ENCODE measurements at places on chromosomes 4 and X.

- no peak for DNase-seq
Measured at GRCh38 chrX:24150898-24151297, 1.4 kb downstream of the ZFX start.

- no peak for DNase-seq
Measured at GRCh38 chr4:108846568-108846967, 83.7 kb upstream of the ETNPPL start.

DNA sequence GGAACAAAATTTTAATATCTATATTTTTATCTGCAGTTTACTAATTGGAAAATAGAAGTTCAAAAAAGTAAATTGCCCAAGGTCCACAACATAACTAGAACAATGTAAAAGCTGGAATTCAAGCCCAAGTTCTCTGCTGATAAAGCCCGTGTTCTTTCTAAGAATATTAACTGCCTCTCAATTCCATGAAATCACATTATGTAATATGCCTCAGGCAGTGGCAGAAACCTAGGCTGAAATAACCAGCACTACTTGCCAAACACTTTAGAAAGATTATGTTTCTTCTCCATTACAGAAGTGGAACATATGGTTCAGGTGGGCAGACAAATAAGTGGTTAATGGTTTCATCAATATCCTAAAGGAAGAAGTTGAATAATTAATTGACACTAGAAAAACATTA lies 56.7 kb upstream of the ADGRL3 start:
- DNase-seq = no peak

- no peak for DNase-seq
Measured at GRCh38 chr4:12548678-12549077, 935.5 kb downstream of the RAB28 start.

GRCh38 chrX:71269801-71270395 lies 13.5 kb upstream of the NONO start:
- DNase-seq = no peak

DNA sequence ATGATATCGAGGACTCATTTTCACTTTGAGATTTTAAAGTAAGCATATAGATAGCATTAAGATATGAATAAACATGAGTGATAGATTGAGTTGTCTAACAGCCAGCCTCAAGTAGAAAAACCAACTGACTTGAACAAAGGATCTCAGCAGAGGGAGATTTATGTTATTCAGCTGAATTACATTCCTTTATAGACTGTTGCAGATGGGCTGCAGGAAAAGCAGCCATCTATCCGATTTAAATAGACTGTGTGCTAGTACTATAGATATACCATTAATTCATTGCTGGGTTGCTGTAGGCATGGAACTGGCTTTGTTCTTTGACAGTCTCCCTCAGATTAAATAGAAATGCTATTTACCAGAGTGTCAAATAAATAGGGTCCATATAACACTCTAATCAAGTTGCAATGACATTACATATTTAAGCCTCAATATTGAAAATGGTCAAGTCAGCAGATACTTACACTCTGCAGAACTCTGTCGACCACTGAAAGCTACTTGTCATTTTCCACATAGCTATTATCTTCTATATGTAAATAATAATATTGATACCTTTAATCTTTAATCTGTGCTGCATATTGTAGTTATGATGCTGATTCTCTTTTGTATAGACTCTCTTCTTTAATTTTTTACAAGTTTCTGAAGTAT lies 750.8 kb downstream of the CENPC start:
- no peak for DNase-seq

GRCh38 chr4:166882221-166882620 lies 352.1 kb downstream of the SPOCK3 start:
- no peak for DNase-seq

DNA sequence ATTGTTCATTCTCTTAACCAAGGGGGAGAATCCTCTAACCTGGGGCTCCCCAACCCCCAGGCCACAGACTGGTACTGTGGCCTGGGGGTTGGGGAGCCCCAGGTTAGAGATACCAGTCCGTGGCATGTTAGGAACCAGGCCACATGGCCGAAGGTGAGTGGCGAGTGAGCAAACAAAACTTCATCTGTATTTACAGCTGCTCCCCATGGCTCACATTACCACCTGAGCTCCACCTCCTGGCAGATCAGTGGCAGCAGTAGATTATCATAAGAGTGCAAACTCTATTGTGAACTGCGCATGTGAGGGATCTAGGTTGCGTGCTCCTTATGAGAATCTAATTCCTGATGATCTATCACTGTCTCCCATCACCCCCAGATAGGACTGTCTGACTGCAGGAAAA lies 957.2 kb upstream of the PRKX start:
- DNase-seq = no peak
